NCI-H2081 (cell line): ENCODE measurements at places on chromosomes 5 and 9.

DNA sequence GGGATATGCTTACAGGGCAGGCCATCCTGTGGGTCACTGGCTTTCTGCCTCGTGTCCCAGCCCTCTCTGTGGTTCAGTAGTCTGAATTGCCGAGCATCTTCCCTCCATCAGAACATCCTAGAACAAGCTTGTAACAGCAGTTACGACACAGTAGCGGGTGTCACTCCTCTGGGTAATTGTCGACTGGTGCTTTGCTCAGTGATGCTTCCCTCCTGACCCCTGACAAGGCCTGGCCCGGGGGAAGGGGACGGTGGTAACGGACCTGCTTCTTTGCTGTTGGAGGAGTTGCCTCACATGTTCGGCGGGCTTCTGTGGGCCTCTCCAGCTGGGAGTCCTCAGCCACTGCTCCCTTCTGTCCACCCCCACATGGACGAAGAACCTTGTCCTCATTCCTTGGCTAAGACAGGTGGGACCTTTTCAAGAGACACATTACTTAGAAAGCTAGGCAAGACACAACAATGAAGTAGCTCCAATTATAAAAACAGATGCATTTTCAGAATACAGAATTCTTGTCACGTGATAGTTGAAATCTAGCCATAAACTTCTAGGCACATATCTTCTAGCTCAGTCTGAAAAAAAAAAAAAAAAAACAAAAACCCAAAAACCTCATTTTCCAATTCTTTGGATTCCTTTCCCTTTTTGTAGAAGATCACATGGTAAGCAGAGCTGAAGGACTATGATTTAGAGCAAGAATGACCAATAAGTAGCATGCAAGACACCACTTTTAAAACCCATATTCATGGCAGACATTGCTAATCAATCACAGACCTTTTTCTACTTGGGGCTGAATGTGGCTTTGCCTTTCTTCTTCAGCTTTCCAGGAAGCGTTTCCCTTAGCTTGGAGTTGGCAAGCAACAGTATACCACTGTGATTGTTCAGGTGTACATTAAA is 25.0 kb downstream of the HMCN2 start:
- no peak for DNase-seq

- DNase-seq: no peak
Observed at GRCh38 chr9:8660383-8660782, 860.8 kb upstream of the DMAC1 start.

GRCh38 chr9:114995681-114996221 is 65.4 kb upstream of the TNFSF8 start:
- no peak for DNase-seq

DNA sequence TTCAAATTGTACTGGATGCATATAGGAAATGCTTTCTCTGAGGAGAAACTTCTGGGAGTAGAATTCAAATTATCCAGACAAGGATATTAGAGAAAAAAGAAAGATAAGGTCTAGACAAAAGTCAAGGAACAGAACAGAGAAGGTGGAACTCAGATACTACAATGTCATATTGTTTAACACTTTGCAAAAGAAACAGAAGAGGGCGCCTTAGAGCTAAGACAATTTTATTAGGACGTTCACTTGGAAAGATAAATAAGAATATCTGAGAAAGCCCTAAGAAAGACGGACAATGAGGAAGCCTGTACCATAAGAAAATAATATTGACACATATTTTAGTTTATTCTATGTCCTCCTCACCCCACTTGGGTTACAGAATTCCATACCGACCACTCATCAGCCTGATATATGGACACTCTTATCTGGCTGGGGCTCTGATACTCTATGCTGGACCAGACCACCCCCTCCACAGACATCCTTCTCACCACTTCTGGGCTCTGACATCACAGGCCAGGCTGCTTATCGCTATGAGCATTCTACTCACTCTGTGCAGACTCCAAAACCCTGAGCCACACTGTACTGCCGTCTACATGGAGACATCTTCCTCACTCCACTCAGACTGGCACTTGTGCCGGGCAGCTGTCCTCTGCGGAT is 9.1 kb upstream of the AK3 start:
- DNase-seq: peak; percentile 59

DNA sequence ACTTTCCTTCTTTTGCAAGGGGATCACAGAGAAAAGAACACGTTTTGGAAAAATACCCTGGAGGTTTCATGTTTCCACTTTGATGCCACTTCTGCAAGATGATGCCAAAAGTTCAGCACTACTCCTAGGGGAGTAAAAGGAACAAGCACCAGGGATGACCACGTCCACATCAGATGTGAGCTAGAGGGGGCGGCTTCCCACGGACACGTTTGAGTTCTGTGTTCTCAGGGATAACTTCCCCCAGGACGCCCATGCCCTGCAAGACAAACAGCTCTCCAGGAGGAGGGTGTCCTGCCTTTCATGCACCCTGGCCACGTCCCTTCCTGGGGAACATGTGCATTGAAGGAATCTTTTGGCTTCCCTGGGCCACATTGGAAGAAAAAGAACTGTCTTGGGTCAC is 66.6 kb upstream of the TRIO start:
- DNase-seq: no peak

DNA sequence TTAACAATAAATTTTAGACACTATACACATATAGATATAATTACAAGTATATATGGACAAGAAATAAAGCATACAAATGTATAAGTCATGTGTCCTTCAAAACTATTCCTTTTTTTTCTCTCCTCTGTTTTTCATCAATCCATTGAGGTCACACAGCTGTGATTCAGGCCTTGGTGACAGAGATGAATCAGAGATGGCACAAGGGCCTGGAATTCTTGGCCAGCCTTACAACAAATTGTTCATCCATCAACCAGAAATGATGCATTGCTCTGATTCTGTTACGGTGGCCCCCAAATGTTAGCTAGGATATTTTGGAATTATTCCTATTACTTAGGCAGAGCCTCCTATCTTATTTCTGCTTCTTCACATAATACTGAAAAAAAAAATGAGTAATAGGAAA is 108.7 kb upstream of the MPDZ start:
- DNase-seq: no peak
